Esophagus muscularis mucosa (tissue), 4 donors: ENCODE measurements at places on chromosomes 1 and 21.
A peak's percentile ranks its signal among the peaks of the same experiment; 100 is the strongest.

GRCh38 chr1:185694081-185694480 is 40.1 kb upstream of the HMCN1 start:
- DNase-seq, result no peak

DNA sequence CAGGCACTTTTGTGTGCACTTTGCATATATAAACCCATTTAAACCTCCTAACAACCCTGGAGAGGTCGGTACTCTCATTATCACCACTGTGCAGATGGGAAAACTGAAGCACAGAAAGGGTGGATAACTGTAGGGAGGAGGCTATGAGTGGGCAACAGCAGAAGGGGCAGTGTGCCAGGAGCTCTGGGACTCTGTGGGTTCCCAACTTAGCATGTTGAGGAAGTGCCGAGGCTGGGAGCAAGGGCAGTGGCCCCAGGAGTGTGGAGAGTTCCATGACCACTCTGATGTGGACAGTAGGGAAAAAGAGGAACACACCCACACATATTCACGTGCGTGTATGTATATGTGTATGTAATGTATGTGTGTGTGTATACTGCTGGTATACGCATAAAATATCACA is 25.7 kb upstream of the KCNC4 start:
- no peak for DNase-seq

DNA sequence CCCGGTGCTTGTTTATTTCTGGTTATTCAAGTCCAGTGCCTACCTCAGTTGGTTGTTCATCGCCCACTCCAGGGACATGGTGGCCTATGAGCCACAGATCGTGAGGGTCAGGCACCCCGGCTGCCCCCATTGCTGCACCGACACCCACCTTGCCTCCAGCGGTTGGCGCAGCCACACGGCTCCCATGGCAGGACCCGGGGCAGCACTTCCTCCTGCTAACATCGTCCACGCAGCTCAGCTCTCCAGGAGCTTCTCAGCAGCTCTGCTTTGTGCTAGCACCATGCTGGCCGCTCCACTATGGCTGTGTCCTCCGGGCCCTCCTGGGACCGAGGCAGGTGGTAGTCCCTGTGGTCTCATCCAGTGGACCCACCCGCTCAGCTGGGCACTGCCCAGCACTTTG is 13.9 kb upstream of the PRKCZ start:
- DNase-seq, result no peak

DNA sequence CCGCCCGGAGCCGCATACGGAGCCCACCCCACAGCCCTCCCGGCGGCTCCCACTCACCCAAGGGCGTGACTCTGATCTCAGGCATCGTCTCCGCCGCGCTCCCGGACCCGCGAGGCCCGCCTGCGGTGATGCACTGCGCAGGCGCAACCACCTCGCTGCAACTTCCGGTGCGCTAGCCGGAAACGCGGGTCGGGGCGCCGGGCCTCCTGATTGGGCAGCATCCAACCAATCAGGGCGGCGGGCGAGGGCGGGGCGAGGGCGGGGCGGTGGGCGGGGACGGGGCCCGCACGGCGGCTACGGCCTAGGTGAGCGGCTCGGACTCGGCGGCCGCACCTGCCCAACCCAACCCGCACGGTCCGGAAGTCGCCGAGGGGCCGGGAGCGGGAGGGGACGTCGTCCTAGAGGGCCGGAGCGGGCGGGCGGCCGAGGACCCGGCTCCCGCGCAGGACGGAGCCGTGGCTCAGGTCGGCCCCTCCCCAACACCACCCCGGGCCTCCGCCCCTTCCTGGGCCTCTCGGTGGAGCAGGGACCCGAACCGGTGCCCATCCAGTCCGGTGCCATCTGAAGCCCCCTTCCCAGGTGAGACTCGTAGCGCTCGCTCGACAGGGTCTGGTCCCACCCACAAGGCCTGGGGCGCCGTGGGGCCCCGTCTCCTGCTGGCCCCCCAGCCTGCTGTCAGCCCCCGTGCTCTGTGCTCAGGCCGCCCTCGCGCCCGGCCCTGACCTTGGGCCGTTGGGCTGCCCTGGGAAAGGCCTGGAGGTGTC is at the start of the genes CPTP and INTS11:
CPTP (plus strand) TSS at position 279 of the 764 bp plus-strand sequence. CDS start 2,109 bp downstream, outside the sequence.
INTS11 (minus strand) TSS at position 137 of the 764 bp plus-strand sequence; CDS start at position 85, 52 bp downstream.
- DNase-seq, result peak; percentile 97

- DNase-seq, result no peak
Observed at GRCh38 chr1:98498651-98499050, 162.9 kb upstream of the SNX7 start.

GRCh38 chr1:99843760-99844159 is 6.4 kb upstream of the AGL start:
- no peak for DNase-seq

DNA sequence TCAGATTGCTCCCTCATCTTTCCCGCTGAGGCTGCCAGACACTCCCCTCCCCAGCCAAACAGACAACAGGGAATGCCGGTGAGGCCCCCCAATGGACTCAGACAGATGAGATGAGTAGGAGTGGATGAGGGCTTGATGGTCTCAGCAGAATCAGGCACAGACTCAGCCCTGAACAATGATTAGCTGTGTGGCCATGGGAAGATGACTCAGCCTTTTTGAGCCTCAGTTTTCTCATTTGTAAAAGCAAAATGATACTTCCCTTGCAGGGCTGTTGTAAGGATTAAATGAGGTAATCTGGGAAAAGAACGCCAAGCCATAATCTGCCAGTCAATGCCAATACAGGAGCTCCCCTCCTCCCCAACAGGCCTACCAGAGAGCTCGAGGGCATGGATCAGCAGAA is 12.4 kb downstream of the C1orf198 start:
- DNase-seq, result no peak

GRCh38 chr1:25063591-25064416 is 133.7 kb upstream of the RUNX3 start:
- DNase-seq, result no peak

GRCh38 chr1:172845371-172845770 is 186.5 kb downstream of the FASLG start:
- DNase-seq, result no peak

DNA sequence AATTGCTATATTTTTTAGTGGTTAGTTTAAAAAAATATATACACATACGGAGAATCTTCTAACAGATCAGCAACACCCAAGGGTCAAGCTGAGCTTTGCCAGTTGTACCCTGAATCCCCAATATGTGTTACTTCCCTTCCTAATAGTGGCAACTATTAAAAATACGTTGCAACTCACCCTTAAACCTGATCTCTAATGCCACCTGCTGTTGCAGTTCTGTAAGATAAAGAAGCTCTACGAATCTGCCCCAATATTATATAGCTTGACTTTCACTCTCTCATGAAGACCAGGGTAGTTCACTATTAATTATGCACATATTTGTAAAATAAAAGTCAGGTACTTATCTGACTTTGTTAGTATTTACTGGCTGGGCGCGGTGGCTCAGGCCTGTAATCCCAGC is 58.4 kb downstream of the ASH1L start:
- DNase-seq, result no peak

- no peak for DNase-seq
Observed at GRCh38 chr1:118253053-118253915, 68.3 kb upstream of the SPAG17 start.

GRCh38 chr21:26070121-26070520 is 100.4 kb downstream of the APP start:
- DNase-seq, result no peak

- DNase-seq, result peak; percentile 45
Observed at GRCh38 chr21:35635261-35635660, 425.1 kb downstream of the SETD4 start.

DNA sequence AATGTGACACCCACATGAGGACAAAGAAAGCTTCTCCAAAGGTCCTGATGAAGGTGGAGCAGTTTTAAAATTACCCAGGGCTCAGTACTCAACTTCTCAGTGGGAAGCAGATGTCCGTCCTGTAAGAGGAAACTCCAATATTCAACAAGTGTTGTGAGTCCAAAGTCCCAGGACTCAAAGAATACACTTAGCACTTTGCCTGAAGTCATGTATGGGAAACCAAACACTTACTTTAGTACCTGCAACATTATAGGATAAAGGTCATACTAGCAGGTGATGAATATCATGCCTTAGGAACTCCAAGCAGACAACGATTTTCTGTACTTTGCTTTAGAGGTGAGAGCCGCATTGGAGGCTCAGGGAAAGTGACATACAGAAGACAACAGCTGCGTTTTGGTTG is 37.2 kb upstream of the ST6GALNAC3 start:
- no peak for DNase-seq

GRCh38 chr1:40439247-40439646 is 11.0 kb upstream of the ZFP69B start:
- DNase-seq, result no peak

- DNase-seq, result no peak
Observed at GRCh38 chr21:41953831-41954653, at the start of gene C2CD2. C2CD2 (minus strand) TSS chr21:41954018; CDS start chr21:41953648, 370 bp downstream.

DNA sequence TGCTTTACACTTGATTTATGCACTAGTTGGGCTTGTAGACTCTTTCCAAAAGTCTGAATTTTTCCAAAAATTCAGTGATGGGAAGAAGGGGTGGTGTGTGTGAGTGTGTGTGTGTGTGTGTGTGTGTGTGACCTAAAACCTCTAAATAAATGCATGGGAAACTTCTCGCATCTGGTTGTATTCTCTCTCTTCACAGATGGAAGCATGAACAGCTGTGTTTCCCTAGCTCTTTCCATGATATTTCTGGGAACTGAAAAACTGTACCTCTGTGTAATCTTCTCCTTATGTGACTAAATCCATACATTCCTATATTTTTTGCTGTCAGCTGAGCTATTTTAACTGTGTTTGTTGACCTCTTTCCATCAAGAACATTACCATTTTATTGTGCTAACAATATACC is 26.2 kb upstream of the CYYR1 start:
- no peak for DNase-seq

- no peak for DNase-seq
Observed at GRCh38 chr1:244118109-244118761, 67.2 kb downstream of the ZBTB18 start.

DNA sequence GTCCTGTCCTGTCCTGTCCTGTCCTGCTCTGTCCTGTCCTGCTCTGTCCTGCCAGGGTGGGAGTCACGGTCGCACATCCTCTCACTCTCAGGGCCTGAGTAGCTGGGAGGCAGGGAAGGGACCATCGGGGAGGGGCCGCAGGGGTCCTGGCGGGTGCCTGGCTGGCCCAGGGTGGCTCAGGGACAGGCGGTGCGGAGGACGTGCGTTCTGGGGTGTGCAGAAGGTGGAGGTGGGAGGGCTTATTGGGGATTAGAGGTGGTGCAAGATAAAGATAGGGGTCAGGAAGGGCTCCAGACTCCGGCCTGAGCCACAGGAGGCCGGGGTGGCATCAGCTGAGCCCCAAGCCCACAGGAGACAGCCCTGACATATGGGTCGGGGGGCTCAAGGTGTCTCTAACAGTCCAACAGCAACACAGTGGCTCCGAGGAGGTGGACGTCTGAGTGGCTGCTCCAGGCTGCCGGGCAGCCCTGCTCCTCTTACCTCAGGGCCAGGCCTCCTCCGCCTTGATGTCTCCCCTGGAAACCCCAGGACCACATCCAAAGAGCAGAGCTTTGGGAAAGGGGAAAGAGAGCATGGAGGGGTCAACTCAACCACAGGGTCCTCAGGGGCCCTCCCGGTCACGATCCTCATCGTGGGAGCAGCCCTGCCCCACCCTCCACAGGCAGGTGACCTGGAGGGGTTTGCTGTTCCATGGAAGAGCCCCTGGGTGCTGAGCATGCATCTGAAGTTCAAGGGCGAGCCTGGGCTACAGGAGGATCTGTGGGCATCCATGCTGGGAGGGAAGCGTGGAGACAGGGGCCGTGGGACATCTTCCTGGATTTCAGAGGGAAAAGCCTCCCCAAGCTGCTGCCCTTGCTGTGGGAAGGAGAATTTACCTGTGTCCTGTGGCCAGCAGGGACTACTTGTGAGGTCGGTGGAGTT is 39.6 kb upstream of the ADARB1 start:
- DNase-seq, result no peak

- DNase-seq, result no peak
Observed at GRCh38 chr1:171566467-171566866, 55.6 kb upstream of the MYOCOS start.

- DNase-seq, result no peak
Observed at GRCh38 chr1:171801487-171801891, 20.0 kb downstream of the METTL13 start.

DNA sequence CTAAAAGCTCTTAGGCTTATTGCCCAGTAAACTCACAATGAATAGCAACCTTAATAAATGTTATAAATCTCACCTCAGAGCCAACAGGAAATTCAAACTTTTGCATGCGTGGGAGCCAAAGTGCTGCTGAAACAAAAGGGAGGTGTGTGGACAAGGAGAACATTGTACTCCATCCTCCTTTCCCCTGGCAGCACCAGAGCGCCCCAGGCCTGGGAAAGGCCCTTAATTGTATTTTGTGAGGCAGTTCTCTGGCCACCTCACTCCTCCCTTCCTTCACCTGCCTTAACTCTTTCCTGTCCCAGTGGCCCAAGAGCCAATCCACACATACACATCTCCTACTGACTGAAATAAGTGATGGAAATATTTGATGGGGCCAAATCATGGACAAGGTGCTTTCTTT is 648.5 kb downstream of the LMO4 start:
- no peak for DNase-seq

- DNase-seq, result no peak
Observed at GRCh38 chr1:109901141-109901523, 9.5 kb upstream of the CSF1 start.

DNA sequence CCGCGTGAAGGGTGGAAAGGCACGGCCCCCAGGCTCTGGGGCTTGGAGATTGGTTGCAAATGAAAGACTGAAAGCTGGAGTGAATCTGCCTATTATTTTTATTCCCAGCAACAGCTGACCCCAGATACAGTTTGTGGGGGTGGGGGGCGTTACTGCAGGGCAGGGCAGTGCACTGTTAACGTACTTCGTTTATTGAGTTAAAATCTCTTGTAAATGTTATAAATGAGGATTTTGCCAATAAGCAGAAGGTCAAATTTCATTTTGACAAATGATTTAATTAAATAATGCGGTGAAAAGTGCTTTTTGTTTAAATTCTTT is 1.0 kb upstream of the VPS26C start:
- no peak for DNase-seq

GRCh38 chr1:111471012-111471411 is 2.8 kb upstream of the C1orf162 start:
- DNase-seq, result no peak

DNA sequence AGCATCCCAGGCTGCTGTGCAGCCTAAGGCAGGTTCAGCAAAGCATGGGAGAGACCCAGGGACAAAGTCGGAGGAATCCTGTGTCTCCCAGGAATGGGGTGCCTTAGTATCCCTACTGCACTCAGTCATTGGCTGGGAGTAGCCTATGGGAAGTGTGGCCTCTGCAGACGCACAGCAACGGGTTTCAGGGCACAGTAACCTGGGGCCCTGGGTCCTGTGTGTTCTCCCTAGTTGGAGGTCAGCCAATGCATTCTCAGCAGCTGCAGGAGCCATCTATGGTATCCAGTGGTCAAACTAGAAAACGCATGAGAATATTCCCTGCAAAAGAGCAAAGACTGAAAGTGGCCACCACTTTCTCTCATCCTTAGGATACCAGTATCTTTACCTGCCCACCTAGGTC is 13.7 kb upstream of the C1orf21 start:
- DNase-seq, result no peak

DNA sequence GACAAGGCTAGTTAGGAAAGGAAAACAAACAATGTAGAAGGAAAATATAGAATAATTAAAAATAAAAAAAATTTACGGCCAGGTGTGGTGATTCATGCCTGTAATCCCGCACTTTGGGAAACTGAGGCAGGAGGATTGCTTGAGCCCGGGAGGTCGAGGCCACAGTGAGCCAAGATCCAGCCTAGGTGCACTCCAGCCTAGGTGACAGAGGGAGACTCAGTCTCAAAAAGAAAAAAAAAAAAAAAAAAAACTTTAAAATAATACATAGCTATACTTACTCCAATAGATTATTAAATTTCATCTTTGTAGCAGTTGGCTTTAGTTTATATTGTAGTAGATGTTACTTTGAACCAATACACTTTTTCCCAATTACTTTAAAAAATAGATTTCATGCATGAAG is 32.0 kb downstream of the LIN9 start:
- no peak for DNase-seq

GRCh38 chr1:156236164-156236563 is 5.8 kb upstream of the BGLAP start:
- DNase-seq, result no peak
